ENCODE measurements at places on chromosomes 5 and 9. TPM values are rescaled to one million over a fixed set of nuclear protein-coding genes. Genes with fewer than 3 reads are reported as not detected.
A peak's percentile ranks its signal among the peaks of the same experiment; 100 is the strongest.

TNFSF15 gene
- total RNA-seq = under 0.01 TPM

TPM2 gene
- 57.7 TPM for total RNA-seq

C9orf50 gene
- not detected for total RNA-seq

OTP gene
- total RNA-seq = not detected

OBP2B gene
- total RNA-seq = not detected

PTPRD gene
- total RNA-seq = 10.9 TPM

ST6GALNAC4 gene
- total RNA-seq = 21.3 TPM

LURAP1L gene
- 56.5 TPM for total RNA-seq

C9orf153 gene
- total RNA-seq = 0.26 TPM

ERP44 gene
- total RNA-seq = 6.6 TPM

DNA sequence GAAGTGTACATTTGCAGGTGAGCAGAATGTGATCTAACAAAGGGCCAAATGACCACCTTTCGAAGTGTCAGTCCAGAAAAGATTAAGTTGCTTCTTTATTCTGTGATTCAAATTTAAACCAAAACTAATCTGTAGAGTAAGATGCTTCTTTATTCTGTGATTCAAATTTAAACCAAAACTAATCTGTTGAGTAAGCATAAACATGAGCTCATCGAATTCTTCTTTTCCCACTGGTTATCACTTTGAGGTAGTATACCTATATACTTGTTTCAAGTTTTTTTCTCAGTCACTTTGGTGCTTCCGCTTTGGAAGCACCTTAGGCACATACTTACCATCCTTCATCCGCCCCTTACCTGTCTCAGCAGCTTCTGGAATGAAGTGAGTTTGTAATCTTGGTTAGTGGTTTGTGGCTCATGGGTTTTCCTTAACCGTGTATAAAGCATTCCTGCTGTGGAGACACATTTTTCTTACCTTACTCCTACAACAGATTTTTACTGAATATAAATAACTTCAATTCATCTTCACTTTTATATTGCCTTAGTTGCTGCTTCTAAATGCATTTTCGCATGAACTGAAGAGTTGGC is 40.7 kb upstream of the CTXN3 start:
- DNase-seq = no peak

DNA sequence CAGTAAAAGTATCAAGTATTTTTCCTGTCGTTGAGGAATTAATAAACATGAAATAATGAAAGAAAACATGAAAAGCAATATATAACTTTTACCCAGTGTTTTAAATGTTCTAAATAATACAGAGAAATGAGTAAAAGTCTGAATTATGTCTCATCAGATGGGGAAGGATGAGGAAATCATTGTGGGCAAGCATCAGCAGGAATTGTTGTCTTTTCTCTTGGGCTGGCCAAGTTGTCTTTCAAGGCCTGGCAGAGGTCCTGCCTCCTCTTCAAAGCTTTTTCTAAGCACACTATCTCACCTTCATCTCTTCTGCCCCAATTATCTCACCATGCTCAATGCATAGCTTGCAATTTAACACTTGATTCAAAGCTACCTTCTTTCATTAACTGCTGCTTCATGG is 41.9 kb downstream of the MOCS2 start:
- peak; percentile 30 for DNase-seq

DNA sequence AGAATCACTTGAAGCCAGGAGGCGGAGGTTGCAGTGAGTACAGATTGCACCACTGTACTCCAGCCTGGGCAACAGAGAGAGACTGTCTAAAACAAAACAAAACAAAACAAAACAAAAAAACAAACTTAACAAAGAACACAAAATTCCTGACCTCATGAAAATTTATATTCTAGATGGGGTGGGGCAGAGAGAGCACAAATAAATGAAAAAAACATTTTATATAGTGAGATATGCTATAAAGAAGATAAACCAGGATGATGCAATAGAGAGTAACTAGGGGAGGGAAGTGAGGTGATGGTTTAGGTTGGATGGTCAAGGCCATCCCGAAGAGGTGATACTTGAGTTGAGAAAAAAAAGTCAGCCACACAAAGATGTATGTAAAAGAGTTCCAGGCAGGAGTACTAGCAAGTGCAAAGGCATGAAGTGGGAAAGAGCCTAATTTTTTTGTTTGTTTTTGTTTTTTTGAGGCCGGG is 10.2 kb upstream of the LARS1 start:
- DNase-seq = no peak

DNA sequence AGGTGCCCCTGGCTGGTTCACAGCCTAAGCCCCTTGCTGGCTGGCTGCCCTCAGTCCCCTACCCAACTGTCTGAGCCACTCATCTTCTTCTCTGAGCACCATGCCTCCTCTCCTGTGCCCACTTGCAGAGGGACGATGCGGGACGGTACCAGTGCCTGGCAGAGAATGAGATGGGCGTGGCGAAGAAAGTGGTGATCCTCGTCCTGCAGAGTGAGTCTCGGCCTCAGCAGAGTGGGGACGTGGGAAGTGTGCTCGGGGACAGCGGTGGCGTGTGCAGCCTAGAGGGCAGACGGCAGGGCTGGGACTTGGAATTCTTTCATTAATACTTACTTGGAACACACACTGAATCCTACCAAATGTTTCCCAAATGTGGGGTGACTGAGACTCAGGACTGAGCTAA is 34.3 kb upstream of the ASS1 start:
- no peak for DNase-seq

DNA sequence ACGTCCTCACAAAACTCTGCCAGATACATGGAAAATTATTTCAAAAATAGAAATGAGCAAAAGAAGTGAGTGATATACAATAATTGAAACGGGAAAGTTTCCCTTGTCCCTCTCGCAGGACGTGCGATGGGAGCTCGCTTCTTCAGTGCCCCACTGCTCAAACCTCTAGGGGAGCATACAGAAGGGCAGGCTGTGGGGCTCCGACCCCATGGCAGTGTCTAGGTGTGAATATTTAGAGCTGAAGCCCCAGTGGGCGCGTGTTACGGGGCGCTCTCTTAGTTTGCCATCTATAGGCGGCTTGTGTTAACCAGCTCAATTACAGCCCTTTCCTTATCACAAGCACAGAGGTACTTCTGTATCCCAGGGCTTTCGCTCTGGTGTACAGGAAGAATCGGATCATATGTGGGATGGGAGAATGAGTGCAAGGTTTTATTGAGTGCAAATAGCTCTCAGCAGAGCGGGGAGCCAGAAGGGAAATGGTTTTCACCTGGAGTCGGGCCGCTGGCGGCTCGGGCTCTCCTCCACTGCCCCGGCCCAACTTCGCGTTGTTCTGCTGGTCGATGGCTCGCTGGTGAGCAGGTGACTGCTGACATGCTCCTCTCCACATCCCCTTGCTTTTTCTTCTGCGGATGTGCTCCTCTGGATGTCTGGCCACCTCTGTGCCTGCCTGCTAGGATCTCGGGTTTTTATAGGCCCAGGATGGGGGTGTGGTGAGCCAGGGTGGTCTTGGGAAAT is 334.0 kb upstream of the PTPRD start:
- no peak for DNase-seq

GRCh38 chr5:111469903-111470302 is 42.4 kb downstream of the STARD4 start:
- no peak for DNase-seq

GRCh38 chr5:92674321-92674720 is 906.7 kb downstream of the NR2F1-AS1 start:
- DNase-seq = no peak

DNA sequence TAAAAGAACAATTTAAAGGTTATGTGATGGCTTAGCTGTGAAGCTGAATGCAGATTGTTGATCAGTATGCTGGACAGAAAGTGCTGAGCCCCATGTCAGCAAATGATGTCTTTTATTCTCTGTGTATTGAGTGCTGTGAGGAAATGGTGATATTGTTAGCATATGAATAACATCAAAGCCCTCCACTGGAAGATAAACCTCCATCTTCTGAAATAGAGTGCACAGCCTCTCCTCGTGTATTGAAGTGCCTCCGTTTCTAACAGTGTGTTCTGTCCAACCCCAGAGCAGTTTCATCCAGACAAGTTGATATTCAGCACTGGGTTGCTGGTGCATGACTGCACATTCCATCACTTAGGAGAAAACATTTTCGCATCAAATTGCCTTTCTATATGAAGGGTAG is 242.9 kb downstream of the CSNK1G3 start:
- DNase-seq = no peak

- peak; percentile 20 for DNase-seq
Observed at GRCh38 chr9:133943781-133944745, 48.1 kb downstream of the VAV2 start.

GRCh38 chr5:125228363-125229070 is 482.1 kb upstream of the ZNF608 start:
- DNase-seq = no peak

GRCh38 chr9:119611565-119611964 is 242.3 kb upstream of the BRINP1 start:
- DNase-seq = no peak

GRCh38 chr9:29798599-29798998 is 2225.3 kb upstream of the C9orf72 start:
- DNase-seq = peak; percentile 52

DNA sequence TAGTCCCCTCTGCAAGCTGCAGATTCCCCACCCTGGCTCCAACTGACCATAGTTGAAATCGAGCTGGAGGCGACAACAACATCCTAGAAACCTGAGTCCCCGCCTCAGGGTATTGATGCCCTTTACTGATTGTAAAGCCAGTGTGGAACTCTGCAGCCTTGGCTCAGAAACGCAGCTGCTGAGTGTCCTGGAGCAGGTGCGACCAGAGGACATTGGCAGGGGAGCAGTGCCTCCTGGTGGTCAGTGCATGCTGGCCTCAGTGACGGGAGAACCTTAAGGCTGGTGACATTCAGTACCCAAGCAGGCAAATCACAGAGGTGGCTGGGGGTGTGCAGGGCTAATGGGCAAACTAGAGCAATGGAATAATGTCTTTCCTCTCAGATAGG is 20.4 kb upstream of the ZNF354B start:
- DNase-seq = peak; percentile 38
